ENCODE measurements at places on chromosomes 2 and 18.
A peak's percentile ranks its signal among the peaks of the same experiment; 100 is the strongest.

DNA sequence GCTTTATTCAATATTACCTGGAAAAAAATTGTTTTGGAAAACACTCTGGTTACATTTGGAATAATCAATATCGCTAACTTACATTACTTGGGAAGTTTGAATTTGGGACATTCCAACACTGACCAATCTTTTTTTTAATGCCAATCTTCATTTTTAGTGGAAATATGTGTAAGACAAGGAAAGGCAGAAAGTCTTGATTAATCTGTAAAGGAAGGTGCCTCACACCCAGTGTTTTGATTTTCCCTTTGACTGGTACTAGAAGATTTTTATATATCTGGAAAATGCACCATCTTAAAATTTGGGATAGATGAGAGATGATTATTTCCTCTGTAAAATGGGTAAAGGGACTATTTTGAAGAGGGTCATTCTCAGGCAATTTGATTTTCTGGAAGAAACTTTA lies 879.2 kb upstream of the ZEB2 start:
- DNase-seq, result no peak

GRCh38 chr2:104861351-104862057 lies 7.6 kb downstream of the POU3F3 start:
- DNase-seq, result no peak

DNA sequence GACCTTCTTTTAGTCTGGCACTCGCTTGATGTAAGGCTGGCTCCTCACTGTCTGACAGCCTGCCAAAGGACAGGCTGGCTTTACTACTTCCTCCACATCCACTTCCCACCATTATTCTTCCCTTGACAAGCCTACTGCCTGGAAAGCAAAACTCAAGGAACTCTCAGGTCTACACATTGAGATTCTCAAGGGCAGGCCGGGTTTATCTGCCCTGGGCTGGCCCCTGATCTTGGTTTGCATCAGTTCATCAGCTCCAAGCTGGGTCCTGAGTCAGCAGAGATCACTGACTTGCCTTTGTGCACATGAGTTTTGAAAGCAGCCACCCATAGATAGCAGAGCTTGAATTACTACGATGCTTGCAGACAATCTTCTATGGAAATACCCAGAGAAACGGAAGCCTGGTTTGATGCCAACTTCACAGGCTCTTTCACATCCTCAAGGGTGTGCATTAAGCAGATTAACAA lies 53.9 kb downstream of the KCTD18 start:
- no peak for DNase-seq

GRCh38 chr2:53970724-53971602 lies at the start of gene PSME4:
Gene PSME4, minus strand, starts transcription at chr2:53970993. Its CDS starts 209 bp downstream, at chr2:53970784.
- DNase-seq, result peak; percentile 91

GRCh38 chr18:35117951-35118411 lies 76.8 kb downstream of the MAPRE2 start:
- DNase-seq, result peak; percentile 47

DNA sequence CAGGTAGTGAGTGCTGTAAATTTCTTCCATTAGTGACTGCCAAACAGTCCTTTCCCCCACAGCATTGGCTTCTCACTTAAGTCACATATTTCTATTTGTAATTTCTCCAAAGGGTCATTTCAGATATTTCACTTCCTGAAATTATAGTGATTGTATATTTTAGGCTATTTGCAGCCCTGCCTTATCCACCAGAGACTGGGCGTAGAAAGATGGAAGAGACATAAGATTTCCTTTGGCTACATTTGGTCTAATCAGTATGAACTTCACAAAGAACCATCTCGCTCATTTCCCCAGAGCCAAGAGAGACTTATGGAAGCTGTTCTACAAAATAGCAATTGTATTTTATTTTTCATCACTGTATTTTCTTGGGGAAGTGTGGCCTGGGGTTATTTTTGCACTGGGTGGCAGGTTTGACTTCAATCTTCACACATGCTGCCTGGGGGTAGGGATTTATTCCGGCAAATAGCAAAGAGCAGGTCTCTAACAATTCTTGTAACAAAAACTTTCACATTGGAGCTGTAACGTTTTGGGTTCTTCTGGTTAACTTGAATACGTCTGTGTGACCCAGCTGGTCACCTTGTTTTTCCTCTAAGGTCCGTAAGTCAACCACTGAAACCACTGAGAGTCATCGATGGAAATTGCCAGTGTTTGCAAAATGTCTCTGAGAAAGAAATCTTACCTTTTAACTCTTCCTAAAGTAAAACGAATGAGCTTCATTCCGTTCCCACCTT lies 170.6 kb upstream of the SERPINE2 start:
- no peak for DNase-seq

GRCh38 chr2:128262315-128263253 lies 56.1 kb downstream of the HS6ST1 start:
- no peak for DNase-seq

GRCh38 chr2:128717758-128718710 lies 399.4 kb upstream of the HS6ST1 start:
- no peak for DNase-seq

DNA sequence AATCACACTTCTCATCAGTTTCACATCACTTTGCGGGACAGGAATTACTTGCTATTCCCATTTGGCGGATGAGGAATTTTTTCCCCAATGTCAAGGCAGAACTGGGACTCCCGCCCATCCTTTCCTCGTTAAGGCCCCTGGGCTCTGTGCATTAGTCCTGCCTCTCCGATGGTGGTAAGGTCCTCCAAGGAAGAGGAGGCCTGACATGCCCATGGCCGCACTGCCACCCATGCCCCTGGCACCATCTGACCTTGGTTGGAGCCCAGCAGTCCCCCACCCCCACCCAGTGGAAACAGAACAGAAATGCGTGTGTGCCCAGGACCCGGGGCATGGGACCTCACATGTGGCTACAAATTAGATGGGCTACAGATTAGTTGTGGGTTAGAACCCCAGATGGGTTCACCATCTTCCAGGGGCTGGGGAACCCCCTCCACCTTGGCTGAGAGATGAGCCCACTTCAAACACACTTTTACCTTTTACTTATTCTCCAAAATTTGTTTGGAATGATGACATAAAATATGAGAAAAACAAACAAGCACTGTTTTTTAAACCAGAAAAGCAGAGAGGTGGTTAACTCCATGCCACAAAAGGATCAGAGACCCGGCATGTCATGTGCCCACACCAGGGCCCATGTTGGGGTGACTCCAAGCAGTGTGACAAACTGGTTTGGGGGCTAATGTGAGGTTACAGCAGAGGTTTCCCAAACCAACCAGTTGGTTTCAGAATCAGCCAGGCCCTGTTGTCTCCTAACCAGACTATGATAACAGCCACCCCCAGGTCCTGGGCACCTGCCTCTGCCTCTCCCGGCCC lies 11.0 kb upstream of the DUSP2 start:
- DNase-seq, result no peak

- DNase-seq, result no peak
Observed at GRCh38 chr2:64769392-64770044, 115.8 kb upstream of the SERTAD2 start.

DNA sequence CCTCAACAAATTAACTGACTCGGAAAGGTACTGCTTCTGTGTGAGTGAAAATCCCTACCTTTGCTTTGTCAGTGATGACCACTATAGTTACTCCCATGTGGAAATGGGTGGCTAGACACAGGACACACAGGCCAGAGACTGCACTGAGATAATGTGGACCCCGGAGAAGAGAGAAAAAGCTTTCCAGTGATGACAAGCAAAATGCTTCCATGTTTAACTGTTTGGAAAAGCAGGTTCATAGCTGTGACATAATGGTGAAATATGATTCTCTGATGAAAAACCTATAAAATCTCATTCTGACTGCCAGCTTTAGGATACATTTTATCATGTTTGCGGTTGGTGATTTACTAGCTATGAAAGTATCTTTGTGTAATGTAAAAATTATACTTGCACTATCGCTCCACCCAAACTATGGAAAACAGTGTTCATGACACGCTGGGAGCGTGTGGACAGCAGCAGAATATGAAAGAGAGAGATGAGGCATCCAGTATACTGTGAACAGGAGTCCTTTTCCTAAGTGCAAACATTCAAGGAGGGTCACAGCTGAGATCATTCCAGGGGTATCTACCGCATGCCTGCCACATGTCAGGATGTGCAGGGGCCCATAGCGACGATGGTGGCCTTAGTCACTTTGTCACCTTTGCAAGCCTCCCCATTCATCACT lies 782.7 kb upstream of the SOX11 start:
- DNase-seq, result no peak

DNA sequence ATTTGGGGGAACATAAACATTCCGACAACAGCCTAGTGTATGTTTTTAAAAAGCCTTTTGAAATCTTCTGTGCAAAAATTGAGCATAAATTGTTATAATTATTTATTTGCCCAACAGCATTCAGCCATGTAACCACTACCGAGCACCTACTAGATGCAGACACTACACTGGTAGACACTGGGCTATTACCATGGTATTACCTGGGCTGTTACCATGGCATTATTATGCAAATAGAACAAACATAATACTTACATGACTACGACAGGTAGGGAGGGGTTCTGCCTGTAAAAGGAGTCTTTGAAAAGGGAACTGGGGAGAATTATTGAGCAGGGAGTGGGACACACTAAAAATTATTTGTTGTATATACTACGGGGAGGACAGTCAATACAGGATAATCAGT lies 116.4 kb downstream of the MREG start:
- DNase-seq, result no peak

DNA sequence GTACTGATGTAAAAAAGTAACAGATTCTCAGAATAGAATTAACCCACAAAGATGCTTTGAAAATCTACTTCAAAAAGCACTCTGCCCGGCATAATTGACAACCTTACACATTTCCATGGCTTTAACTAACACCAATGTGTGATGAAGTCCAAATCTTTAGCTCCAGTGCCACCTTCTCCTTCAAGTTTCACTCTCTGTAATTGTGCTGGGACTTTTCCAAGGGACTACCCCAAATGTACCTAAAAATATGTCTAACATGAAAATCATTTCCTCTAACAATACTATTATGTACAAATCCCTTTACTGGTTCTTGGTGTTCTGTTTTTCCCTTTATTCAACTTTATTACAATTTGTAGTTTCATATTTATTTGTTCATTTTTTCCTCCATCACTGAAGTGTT lies 20.6 kb upstream of the UBE2E3 start:
- no peak for DNase-seq

GRCh38 chr2:70080610-70081200 lies 6.6 kb upstream of the PCBP1 start:
- no peak for DNase-seq

- no peak for DNase-seq
Observed at GRCh38 chr2:195498176-195498575, 158.8 kb upstream of the SLC39A10 start.

DNA sequence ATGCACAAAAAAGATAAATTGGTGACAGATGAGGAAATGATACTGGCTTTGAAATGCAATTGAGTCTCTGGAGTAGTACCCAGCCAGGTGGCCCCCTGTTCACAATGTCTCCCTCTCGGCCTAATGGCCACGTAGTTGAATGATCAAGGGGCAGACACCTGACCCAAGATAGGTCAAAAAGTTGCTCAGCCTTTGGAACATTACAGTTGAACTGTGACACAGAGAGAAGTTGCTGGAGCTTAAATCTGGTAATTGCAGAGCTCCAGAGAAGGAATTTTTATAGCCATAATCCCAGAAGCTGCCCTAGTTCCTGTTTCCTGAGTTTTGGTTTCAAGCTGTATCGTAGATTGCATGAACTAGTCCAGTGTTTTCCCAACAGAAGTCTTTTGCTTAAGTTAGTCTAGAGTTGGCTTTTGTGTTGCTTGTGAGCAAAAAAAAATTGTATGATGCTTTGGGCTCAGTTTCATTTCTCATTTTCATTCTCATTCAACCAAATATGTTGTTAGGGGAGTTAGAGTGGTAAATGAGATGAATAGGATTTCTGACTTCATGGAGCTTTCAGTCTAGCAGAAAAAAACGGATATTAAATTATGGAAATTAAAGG lies 117.9 kb downstream of the CSRNP3 start:
- DNase-seq, result no peak

DNA sequence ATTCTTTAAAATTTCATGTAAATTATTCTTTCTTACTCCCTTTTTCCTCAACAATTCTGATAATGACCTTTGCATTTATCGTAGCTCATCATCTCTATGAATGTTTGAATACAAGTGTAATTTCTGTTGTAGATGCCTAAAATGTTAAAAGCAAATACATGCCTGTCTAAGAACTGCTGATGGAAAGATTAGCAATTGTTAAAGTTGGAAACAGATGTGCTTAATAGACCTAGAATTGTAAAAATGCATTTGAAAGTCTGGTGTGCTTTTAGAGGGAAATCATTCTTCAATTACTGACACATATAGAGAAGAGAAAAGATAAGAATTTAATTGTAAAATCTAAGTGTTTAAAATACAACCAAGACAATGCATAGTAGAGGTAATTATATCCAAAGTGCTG lies 50.4 kb downstream of the CCDC102B start:
- no peak for DNase-seq

DNA sequence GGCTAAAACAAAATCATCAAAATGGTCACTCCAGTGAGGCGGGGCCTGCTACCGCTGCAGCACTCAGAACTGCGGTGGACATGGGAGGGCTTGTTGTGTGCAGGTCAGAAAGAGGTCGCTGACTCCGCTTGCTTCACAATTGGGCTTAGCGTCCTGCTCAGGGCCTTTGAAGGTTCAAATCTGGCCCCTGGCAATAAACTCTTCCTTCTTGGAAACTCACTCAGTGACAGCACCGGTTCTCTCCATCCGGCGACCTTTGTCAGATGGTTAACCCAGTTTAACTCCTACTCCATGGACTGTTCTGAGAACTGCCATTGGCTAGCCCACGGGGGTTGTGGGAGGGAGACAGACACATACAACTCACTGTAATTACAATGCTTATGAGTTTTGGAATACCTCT lies 29.0 kb upstream of the LAPTM4A start:
- no peak for DNase-seq

GRCh38 chr2:152710713-152711112 lies 6.5 kb downstream of the PRPF40A start:
- DNase-seq, result no peak

- no peak for DNase-seq
Observed at GRCh38 chr2:25176541-25177181, 8.3 kb upstream of the POMC start.

- peak; percentile 59 for DNase-seq
Observed at GRCh38 chr2:27016801-27017325, 15.9 kb upstream of the TMEM214 start.

GRCh38 chr18:48355276-48356115 lies 53.7 kb downstream of the ZBTB7C start:
- no peak for DNase-seq

- peak; percentile 58 for DNase-seq
Observed at GRCh38 chr2:68287580-68288441, 31.9 kb downstream of the CNRIP1 start.

GRCh38 chr18:22223254-22223964 lies 54.0 kb downstream of the GATA6 start:
- DNase-seq, result no peak

Data from midbrain (tissue), 1 donor.